ENCODE measurements at places on chromosomes 11 and 22. TPM values are rescaled to one million over a fixed set of nuclear protein-coding genes. Genes with fewer than 3 reads are reported as not detected.

GRCh38 chr11:69888483-69889181 lies 69.4 kb upstream of the FGF3 start:
- DNase-seq = peak; percentile 94

DNA sequence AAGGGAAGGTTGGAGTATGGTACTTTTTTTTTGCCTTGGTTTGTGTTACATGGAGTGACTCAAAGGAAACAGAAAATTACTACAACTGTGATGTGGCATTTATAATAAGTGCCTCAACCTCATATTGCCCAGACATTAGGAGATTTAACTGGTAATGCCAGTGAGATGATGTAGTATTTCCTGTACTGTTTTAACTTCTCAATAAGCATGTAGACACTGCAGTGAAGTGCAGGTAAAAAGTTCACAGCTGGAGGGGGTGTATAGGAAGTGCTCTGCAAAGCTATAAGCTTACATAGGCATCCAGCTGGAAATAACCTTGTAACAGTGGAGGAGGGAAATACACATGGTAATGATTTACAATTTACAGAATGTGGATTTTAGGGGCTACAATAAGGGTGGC lies 138.2 kb upstream of the MTMR2 start:
- DNase-seq = no peak

- no peak for DNase-seq
Observed at GRCh38 chr11:14551380-14551779, 31.2 kb upstream of the PSMA1 start.

GRCh38 chr11:117230286-117230961 lies 1.4 kb downstream of the PCSK7 start:
- DNase-seq = no peak

- DNase-seq = no peak
Observed at GRCh38 chr11:77406396-77406795, 67.5 kb downstream of the PAK1 start.

The VPS51 gene
- 450 TPM for total RNA-seq

The FXYD2 gene
- 0.12 TPM for total RNA-seq
